ENCODE measurements at places on chromosomes 16 and 17.

- H3K4me1 ChIP-seq, result no peaks in the 10 kb centered on the region
- DNase-seq, result no peak
Observed at GRCh38 chr17:4358154-4358553, 8.3 kb downstream of the UBE2G1 start.

DNA sequence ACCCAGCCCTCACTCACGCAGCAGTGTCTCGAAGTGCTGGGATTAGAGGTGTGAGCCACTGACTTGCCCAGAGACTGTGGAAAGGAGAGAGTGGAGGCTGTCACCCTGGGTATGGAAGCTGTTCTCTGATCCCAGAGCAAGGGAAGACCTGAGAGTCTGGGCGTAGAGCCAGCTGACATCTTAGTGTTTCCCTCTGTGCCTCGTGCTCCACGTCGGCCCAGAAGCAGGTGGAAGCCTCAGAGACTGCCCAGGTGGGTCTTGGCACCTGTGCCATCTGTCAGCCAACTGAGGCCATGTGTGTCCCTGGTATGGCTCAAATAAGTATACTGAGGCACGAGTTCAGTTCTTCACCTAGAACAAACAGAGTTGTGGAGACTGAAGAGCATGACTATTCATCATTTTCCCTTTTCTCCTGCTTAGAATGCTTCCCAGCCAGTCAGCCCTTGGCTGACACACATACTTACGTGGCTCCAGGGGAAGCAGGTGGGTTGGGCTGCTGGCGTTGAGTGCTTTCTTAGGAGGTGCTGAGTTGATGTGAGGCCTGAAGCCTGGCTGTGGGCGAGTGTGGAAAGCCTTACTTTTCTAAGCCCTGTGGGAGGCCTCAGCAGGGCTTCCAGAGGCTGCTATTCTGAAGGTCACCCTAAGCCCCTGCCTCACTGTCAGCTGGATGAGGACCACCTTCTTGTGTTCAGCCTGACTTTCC is 8.1 kb downstream of the CTRL start:
- H3K4me3 ChIP-seq, result no peak overlapping the region
- no peaks in the 10 kb centered on the region for H3K27me3 ChIP-seq
- no peak for DNase-seq
- no peaks in the 10 kb centered on the region for H3K4me1 ChIP-seq
- H3K27ac ChIP-seq, result no peak overlapping the region

DNA sequence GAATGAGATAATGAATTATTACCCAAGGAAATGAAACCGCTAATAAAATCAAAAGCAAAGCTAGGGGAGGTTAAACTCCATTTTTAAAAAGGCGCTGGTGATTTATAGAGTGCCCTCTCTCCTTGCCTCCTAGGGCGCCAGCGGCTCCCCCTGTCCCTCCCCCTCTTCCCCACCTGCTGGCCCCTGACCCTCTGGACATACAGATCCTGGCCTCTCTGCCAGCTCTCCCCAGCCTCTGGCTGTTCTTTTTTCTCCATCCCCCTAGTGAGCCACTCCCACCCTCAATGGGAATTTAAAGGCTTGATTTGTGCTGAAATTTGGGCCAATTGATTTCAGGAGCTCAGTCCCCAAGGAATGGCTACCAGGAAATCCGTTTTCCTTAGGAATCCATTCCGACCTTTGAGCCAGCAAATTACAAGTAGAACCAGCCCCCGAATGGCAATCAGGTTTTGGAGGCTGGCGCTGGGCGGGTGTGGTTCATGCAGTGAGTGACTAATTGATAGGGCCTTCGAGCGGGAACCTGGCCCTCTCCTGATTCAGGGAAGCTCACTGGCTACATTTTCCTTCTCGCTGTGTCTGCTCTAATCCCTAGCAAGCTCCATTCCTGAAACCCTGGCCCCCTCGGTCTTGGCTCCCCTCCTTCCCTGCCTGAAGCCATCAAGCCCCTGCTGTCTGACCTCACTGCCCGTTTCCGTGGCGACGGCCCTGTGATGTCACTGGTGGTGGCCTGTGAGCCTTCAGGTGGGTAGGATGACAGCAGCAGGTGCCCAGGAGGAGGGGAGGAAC is 141.9 kb upstream of the SDK2 start:
- H3K27ac ChIP-seq, result no peak overlapping the region
- H3K4me3 ChIP-seq, result no peak overlapping the region
- no peak for DNase-seq
- no peaks in the 10 kb centered on the region for H3K36me3 ChIP-seq
- no peaks in the 10 kb centered on the region for H3K27me3 ChIP-seq
- H3K4me1 ChIP-seq, result no peaks in the 10 kb centered on the region

GRCh38 chr16:72018470-72018869 is 9.9 kb downstream of the DHODH start:
- H3K27me3 ChIP-seq, result no peaks in the 10 kb centered on the region
- DNase-seq, result no peak
- peaks cover 6% of the 10 kb centered on the region for H3K4me1 ChIP-seq
- H3K4me3 ChIP-seq, result no peak overlapping the region

DNA sequence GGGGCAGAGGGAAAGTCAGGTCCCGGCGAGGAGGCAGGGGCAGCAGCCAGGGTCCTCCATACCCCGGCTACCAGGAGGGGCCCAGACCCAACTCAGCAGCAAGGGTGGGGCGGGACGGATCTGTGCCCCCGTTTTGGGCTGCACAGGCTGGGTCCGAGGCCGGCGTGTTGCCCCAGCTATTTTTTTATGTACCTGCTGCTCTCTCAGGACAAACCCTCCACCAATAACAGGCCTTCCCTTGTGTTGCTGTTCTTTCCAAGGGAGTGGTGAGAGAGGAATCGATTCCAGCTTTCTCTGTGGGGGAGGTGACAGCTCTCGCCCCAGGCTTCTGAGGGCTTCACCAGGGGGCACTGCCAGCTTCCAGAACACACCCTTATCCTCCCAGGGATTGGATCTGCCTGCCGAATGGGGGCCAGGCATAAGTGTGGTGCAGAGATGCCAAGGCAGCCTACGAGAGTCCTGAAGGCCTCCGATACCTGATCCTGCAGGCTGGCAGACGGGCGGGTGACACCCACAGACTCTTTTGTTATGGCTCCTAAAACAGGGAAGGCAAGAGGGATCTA is 22.3 kb downstream of the RTN4RL1 start:
- no peaks in the 10 kb centered on the region for H3K36me3 ChIP-seq
- no peak overlapping the region for H3K4me3 ChIP-seq
- no peaks in the 10 kb centered on the region for H3K4me1 ChIP-seq
- DNase-seq, result no peak

- no peaks in the 10 kb centered on the region for H3K4me1 ChIP-seq
- H3K4me3 ChIP-seq, result no peak overlapping the region
- no peak overlapping the region for H3K27ac ChIP-seq
- H3K36me3 ChIP-seq, result no peaks in the 10 kb centered on the region
- DNase-seq, result no peak
Observed at GRCh38 chr16:13060932-13061331, 159.5 kb downstream of the SHISA9 start.
